ENCODE measurements at places on chromosomes 7 and 10.

DNA sequence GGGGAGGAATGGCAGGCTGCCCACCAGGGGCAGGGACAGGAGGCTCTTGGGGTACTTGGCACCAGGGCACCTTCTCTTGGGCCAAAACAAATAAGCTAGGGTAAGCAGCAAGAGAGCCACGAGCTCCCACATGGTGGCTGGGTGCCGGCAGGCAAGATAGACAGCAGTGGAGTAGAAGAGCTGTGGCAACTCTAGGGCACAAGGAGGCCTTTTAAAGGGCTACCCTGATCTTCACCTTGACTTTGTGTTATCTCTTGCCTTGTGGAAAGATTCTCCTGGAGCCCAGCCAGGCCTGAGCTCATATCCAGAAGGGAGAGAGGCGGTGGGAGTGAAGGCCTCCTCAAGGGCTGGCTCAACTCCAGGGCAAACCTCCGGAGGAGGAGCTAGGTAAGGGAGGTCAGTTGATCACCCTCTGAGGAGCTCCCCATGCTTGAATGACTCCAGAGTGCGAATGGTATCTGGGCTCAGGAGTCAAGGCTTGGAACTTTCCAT is at the start of gene CYP17A1:
TSS of gene CYP17A1 (minus strand) at position 184 of the 492 bp plus-strand sequence. CDS start at position 132, 52 bp downstream.
- no peak for DNase-seq

DNA sequence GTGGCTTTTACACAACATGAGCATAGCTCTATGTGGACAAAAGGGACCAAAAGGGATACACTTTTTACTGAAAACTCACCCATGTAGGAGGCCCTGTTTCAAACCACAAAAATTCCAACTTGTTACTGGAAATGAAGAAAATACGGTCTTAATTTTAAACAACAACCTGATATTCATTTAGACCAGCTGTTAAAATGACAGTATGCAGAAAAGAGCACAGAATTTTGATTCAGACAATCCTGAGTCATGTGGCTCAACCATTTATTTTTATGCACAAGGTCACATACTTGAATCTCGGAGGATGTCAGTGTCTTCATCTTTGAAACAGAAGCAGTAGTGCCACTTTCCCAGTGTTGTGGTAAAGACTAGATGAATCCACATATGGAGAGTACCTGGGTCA is 426.5 kb upstream of the NFE2L3 start:
- no peak for DNase-seq

GRCh38 chr10:13003759-13004158 is 2.2 kb upstream of the CCDC3 start:
- no peak for DNase-seq

DNA sequence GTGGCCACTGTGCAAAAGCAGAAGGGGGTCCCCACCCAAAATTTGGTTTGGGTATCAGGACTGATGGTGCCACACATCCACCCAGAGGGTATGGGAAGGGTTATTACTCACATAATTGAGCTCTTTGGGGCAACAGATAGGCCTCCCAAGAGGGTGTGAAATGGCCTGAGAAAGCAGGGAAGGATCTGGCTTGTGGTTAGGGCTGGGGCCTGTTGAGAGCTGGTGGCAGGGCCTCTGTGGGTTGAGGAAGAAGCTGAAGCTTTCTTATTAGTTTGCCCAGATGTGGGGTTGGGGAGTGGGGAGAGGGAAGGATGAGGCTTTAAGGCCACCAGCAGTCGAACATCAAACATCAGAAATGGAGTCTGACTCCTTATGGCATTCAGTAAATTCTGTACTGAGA is 18.3 kb upstream of the MKI67 start:
- DNase-seq: no peak

- no peak for DNase-seq
Observed at GRCh38 chr7:40795607-40796006, 660.8 kb downstream of the SUGCT start.
